ENCODE measurements at places on chromosomes 11 and 22. TPM values are rescaled to one million over a fixed set of nuclear protein-coding genes. Genes with fewer than 3 reads are reported as not detected.

DNA sequence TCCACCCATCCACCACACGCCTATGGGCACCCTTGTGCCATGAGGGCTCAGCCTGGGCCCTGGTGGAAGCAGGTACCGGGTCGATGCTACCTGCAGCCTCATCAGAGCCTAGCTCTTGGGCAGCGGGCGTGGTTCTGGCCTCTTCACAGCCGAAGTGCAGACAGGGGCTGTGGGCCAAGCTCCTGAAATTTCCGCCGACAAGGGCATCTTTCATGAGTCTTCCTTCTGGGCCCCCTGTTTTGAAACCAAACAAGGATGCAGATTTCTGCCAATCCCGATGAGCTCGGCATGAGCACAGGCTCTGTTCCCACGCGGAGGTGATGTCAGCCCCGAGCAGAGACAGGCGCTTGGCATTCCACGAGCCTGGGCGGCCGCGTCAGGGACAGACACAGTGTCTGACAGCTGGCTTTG, 22.6 kb upstream of the MGAT3 start:
- DNase-seq = no peak

- no peak for DNase-seq
These were observed 343.0 kb upstream of the NCAM1 start for GRCh38 chr11:112617977-112618826.

The MS4A3 gene
- not detected for total RNA-seq

DNA sequence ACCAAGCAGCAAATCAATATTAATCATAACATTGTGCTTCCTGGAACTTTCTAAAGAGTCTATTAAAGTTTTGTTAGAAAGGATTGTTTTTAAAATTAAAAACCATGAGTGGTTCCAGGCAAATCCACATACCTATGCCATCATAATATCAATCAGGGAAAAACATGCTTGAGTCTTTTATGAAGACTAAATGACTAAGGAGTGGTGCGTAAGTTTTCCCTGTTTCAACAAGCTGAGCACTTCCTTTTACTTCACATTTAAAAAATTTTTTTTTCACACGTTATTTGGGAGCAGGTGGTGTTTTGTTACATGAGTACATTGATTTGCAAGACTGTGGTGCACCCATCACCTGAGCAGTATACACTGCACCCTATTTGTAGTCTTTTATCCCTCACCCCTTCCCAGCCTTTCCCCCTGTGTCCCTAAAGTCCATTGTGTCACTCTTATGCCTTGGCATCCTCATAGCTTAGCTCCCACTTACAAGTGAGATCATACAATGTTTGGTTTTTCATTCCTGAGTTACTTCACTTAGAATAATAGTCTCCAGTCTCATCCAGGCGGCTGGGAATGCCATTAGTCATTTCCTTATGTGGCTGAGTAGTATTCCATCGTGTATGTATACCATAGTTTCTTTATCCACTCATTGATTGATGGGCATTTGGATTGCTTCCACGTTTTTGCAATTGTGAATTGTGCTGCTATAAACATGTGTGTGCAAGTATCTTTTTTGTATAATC, 1190.3 kb upstream of the RAG2 start:
- no peak for DNase-seq

The LRRC55 gene
- total RNA-seq = not detected

The ASPHD2 gene
- 14.9 TPM for total RNA-seq

- DNase-seq = no peak
These were observed 692 bp upstream of the MOB2 start for GRCh38 chr11:1487091-1487850.

- DNase-seq = peak; percentile 14
These were observed 181.4 kb downstream of the DBX1 start for GRCh38 chr11:19978668-19979518.

- no peak for DNase-seq
These were observed 53.3 kb downstream of the SCN3B start for GRCh38 chr11:123601136-123601535.

GRCh38 chr11:12794576-12795230, 120.5 kb downstream of the TEAD1 start:
- no peak for DNase-seq

The HEPACAM gene
- not detected for total RNA-seq

GRCh38 chr22:20404881-20405280, 10.9 kb downstream of the ZNF74 start:
- no peak for DNase-seq

- DNase-seq = no peak
These were observed 15.0 kb downstream of the CPT1A start for GRCh38 chr11:68826726-68827125.

DNA sequence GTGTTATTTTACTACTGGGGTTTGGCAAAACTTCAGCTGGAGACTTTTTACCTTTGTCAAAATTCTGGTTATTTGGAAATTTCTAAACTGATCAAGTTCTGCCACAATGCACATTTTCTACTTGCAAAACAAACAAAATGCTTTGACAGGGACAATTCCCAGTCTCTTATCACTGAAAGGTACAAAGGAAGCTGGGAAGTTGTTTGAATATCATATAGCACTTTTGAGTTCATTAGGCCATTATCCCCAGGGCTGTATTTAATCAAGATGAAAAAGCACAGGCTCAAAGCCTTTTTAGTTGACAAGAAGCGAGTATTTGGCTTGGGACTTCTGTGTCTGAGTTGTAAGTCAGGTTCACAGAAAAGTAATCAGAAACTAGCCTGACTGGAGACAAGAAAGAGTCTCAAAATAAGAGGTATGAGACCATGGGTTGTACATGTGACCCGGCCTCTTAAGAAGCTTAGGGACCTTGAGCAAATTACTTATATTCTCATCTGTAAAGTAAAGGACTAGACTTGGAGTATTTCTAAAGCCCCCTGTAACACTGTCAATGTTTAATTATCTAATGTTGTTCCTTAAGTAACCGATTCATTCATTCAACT, 2.9 kb upstream of the HORMAD2 start:
- DNase-seq = no peak

GRCh38 chr11:100630898-100631297, 56.2 kb upstream of the ARHGAP42 start:
- DNase-seq = no peak

The TSGA10IP gene
- not detected for total RNA-seq

DNA sequence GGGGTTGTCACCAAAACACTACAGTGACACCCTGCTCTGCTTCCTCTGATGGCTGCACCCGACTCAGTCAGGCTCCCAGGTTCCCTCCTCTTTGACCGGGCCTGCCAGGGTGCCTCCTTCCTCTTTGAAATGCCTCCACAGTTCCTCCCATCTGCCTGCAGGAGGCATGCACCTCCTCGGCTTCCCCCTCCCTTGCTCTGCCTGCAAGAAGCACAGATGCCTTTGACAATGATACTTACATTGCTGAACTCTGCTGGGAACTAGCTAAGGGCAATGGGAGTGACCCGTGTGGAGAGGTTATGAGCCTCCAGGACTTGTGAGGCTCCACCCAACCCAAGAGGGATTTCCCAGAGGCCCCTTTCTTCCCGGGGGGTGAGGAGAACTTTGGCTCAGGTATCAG, 674.1 kb downstream of the OPCML start:
- no peak for DNase-seq

GRCh38 chr22:19085233-19085718, 36.9 kb downstream of the DGCR2 start:
- DNase-seq = no peak

The SCUBE2 gene
- total RNA-seq = not detected

DNA sequence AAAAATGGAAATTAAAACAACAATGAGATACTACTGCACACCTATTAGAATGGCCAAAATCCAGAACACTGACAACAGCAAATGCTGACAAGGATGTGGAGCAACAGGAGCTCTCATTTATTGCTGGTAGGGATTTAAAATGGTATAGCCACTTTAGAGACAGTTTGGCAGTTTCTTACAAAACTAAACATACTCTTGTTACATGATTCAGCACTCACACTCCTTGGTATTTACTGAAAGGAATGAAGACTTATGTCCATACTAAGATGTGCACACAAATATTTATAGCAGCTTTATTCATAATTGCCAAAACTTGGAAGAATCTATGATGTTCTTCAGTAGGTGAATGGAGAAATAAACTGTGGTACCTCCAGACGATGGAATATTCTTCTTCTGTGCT, 40.8 kb downstream of the PGM2L1 start:
- no peak for DNase-seq

DNA sequence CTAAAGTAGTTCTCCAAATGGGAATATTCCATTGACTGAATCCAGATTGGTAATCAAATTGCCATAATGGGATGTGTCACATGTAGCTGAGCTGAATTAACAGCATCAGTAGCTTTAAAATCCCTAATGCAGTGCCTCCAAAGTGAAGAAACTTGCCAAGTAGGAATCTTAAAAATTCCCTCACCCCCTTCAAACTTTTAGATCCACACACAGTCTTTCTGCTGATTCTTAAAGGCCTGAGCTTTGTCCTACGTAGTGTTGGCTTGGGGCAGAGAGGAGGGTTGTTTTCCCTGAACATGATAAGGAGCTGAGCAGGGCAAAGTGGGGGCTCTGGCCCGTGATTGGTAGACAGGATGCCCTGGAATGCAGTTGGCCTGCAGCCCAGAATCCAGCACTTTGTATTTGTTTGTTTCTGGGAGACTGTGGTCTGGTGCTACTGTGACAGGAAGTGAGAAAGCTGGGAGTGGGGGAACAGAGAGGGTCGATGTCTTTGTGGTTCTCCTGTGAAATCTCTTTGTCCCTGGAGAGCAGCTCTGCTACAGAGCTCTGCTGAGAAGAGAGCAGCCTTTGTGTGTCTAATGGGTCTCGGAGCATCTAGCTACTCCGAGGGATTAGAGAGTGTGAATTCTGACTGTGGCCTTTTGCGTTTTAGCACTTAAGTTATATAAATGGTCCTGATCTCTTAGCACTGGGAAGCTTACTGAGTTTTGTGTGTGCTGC, 16.9 kb downstream of the CTNND1 start:
- DNase-seq = no peak

GRCh38 chr11:125345421-125346178, 150.5 kb downstream of the FEZ1 start:
- DNase-seq = peak; percentile 21
